ENCODE measurements at places on chromosomes 1 and 21.

GRCh38 chr1:83912876-83913275 is 86.1 kb downstream of the TTLL7 start:
- DNase-seq, result no peak

- peak; percentile 68 for DNase-seq
Observed at GRCh38 chr1:205325334-205325884, 3.9 kb upstream of the NUAK2 start.

GRCh38 chr1:86773341-86774288 is 69.2 kb downstream of the SH3GLB1 start:
- no peak for DNase-seq

- DNase-seq, result no peak
Observed at GRCh38 chr1:206700445-206701036, 15.8 kb downstream of the MAPKAPK2 start.

DNA sequence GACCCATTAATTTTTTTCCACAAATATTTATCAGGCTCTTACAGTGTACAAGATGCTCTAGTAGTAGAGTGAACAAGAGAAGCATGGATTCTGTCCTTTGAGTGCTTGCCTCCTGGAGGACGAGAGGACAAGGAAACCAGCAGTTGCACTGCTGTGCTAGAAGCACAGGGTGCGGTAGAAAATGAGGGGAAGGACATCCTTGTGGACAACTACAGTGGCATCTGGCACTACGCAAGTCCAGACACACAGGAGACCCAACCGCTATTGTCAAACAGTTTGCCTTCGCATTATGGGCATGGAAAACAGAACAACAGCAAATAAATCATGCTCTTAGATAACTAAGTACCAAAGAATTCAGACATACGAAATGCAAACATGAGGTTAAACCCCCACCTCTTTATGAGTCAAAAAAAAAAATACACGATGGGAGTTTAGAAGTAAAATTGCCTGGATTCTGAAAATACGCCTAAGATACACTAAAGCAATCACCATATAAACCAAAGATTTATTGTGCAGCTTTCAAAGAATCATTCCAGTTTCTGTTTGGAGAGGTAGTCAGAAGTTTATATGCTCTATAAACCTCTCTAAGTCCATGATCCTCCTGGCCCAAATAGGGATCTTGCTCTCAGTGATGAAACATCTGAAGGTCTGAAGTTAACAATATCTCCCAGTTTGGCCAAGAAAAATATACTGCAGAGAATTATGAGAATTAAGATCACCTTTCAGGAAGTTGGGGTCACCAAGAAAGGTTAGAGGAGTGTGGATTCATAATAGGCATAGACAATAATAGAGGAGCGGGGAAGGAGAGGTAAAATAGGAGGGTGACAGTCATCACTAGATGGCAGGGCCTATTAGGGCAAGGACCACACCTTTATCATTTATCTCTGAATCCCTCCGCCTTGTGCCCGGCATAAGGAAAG is 307.8 kb downstream of the NFIA start:
- no peak for DNase-seq

DNA sequence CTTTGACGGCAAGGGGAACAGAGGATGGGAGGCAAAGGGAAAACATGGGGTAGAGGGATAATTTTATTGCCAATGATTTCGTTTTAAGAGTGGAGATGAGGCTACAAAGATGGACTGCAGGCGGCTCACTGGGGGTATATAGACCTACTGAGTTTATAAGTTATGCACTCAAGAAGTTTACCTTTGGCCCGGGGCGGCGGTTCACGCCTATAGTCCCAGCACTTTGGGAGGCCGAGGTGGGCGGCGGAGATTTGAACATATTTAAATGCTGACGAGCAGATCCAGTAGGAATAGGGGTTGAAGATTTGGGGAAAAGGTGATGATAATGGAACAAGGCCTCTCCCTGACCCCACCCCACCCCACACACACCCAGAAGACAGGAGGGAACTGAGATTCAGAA is 8.1 kb upstream of the SLAMF9 start:
- DNase-seq, result no peak

DNA sequence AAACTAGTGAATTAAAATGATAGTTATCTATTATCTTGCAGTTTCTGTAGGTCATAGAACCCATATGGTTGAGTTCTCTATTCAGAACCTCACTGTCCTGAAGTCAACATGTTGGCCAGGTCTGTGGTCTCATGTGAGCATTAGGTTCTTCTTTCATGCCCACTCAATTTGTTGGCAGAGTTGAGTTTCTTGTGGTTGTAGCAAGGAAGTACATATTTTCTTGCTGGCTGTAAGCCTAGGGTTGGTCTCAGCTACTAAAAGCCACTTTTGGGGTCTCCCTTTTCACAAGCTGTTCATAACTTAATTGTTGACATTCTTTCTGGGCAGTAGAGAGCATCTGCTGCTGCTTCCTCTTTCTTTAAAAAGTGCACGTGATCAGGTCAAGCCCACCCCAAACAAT is 1165.1 kb upstream of the NCAM2 start:
- DNase-seq, result no peak

DNA sequence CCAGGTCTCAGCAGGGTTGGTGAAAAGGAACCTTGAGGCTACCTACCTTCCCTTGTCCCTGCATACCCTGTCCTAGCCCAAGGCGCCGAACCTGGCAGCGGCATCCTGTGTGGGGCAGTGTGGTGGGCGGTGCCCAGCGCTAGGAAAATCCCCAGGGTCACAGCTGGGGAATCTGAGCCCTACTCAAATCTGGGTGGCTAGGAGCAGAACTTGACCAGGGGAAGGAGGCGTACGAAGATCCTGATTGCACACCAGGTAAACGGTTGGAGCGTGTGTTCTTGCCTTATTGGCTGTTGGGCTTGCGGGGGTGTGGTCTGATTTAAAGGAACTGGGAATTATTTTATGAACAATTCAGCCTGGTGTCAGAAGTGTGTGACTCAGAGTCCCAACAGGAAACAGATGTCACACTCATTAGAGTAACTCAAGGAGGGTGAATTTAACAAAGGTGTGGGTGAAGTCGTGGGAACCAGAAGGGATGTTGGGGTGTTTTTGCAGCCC is 118.6 kb downstream of the LRIG2 start:
- no peak for DNase-seq

DNA sequence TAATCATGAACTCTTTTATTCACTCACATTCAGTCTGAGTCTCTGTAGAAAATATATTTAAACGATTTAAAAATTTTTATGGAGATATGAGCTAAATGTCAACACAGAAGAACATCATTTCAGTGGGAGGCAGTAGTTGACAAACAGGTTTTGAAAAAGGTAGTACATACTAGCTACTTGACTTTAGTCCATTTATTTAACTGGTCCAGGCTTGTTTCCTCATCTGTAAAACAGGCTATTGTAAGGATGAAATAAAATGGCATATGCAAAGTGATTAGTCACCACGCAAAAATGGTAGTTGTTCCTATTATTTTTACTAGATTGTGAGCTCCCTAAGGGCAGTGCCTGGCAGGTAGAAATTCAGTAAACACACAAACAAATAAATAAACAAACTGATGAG is 75.2 kb downstream of the NTPCR start:
- no peak for DNase-seq

DNA sequence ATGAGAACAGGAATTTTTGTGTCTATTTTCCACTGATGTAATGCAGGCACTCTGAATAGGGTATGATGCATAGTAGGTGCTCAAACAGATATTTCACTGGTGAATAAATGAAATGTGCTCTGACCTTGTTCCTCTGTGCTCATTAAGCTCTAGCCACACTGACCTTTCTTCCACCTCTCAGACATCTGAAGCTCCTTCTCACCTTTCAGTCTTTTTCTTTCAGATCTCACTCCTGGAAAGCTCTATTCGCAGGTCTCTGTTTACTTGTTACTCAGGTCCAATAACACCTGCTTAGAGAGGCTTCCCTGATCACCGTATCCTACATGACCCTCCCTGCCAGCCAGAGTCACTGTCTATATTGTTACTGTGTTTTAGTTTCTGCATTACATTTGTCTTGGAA is 59.2 kb upstream of the IVNS1ABP start:
- no peak for DNase-seq

- no peak for DNase-seq
Observed at GRCh38 chr1:5373281-5373680, 618.9 kb downstream of the NPHP4 start.

- no peak for DNase-seq
Observed at GRCh38 chr1:26782521-26783212, 5.1 kb upstream of the PIGV start.

GRCh38 chr1:234963180-234963903 is 165.3 kb downstream of the TOMM20 start:
- peak; percentile 92 for DNase-seq

GRCh38 chr1:248740876-248741275 is 14.7 kb downstream of the LYPD8 start:
- DNase-seq, result no peak

- DNase-seq, result no peak
Observed at GRCh38 chr1:210711825-210712612, 383.3 kb downstream of the HHAT start.

DNA sequence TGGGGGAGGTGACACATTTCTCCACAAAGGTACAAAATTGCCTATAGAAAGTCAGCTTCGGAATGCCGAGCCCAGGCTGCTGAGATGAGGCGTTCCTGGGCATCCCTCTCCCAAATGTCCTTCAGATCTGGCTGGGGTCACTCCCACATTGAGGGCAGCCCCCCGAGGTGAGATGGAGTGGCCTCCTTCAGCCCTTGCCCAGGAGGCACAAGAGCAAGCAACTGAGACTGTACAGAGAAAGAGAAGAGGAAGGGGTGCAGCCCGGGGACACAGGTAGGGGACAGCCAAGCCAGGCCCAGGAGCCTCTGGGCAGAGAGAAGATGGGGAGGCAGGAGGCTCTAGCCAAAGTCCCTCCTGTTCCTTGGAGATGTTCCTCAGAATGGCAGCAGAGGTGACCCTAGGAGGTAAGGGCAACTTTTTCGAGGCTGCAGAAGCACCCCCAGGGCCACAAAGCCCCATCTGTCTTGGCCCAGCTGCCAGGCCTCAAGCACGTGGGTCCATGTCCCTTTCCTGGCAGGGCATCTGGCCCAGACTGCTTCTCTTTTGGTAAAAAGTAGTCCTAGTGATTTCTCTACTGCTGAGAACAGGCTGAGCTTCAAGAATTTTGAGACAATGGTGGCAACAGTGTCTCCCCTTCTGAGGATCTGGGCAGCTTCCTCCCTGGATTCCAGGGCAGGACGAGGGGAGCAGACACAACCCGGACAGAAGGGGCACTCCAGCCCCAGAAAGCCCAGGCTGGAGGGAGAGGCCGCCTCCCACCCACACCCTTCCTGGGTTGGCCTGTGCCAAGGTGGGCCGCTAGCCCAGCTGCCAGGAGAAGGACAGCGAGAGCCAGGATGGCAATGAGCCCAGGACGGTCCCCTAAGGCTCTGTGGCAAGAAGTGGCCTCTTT is 68.0 kb downstream of the LRRN2 start:
- no peak for DNase-seq

GRCh38 chr1:181794332-181794731 is 267.2 kb downstream of the ZNF648 start:
- DNase-seq, result no peak

DNA sequence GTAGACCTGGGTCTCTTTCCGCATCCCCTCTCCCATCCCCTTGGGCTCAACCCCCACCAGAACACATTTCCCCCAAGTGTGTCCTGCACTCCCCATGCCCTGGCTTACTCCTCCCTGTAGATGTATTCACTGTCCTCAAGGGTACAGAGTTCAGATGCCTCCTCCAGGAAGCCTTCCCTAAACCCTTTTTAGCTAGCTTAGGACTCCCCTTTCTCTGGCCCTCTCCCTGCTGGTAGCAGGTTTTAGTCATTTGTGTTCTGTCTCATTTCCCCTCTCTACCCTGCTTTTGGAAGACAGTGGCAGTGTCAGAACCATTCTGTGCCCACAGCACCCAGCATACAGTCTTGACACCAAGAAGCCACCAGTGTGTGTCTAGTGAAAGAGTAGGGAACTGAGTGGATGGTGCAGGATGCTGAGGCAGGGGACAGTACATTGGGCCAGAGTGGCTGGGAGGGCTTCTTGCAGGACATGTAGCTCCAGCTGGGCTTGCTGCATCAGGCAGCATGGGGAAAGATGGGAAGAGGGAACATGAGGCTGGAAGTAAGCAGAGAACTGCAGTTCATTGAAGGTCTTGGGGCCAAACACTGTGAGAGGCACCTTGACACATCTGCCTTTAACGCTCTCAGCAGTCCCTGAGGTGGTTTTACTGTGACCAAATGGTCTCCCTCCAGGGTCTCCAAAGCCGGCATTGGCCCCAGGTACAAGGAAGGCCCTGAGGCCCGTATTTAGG is 2.5 kb downstream of the FOXO6 start:
- no peak for DNase-seq

GRCh38 chr1:176241385-176242015 is 34.4 kb upstream of the COP1 start:
- no peak for DNase-seq

DNA sequence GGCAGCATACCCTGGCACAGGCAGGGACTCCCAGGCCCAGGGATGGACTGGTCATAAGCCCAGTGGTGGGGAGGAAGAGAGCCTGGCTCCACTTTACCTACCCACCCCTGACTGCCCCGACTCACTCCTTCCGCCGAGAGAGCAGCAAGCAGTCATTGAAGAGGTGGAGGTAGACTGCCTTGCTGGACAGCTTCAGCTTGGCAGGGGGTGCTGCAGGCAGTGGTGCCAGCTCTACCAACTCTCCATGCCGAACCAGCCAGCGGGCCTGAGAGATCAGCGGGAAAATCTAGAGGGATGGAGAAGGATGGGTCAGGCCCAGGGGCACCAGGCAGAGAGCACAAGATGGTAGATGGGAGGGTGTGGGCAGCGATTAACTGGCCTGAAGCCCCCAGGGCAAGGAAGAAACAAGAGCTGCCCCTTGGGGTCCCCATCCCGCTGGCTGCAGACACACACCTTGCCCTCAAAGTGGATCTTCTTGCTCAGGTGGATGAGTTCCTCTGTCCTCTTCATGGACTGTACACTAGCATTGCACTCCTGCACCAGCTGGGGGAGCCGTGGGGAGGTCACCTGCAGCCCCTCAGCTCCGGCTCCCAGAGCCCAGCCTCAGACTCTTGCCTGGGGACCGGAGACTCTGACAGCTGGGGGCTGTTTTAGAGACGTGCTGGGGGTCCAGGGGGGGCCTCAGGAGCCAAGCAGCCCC is 7.7 kb downstream of the ARHGEF19 start:
- peak; percentile 63 for DNase-seq

- no peak for DNase-seq
Observed at GRCh38 chr1:169148472-169149252, 42.2 kb downstream of the ATP1B1 start.

GRCh38 chr1:204493984-204494280 is 673 bp downstream of the PIK3C2B start:
- peak; percentile 76 for DNase-seq

DNA sequence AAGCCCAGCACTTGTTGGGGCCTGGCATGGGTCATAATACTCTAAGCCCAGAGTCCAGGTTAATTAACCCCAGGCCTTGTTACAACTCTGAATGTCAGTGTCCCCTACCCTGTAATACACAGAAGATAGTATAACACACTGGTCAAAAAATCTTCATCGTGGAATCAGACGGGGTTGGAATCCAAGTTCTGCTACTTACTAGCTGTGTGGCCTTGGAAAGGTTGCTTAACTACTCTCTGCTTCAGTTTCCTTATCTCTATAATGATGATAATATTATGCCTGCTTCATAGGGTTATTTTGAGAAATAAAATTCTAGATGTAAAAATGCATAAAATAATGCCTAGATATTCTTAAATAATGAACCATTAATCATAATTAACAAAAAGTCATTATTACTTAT is 77.8 kb upstream of the CTTNBP2NL start:
- DNase-seq, result no peak

Measured in activated naive CD4-positive, alpha-beta T cell treated with anti-CD3 and anti-CD28 coated beads, Interleukin-2, amount 10 ng/mL, durations not matched to agents 7 days and 5 days (primary cell).